ENCODE measurements at places on chromosomes 12 and 14.

DNA sequence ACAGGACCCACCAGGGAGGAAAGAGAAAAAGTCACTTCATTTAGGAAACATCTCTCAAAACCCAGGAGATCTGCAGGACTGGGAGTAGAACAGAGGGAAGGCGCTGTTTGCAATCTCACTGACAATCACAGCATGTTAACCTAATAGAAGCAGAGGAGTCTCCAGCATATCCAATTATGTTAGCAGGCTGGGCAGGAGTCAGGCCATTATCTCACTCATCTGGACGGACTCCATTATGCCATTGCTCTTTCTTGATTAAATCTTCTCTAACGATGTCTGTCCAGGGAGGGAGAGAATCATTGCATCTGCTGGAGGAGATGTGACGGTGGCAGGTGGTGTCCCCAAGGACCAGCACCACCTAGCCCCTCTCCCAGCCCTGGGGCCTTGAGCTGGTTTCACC lies 203.8 kb upstream of the SFSWAP start:
- no peak for DNase-seq

GRCh38 chr12:10829994-10830393 lies 3.8 kb upstream of the TAS2R10 start:
- DNase-seq: no peak

GRCh38 chr14:89428546-89429198 lies 11.6 kb upstream of the FOXN3 start:
- DNase-seq: no peak

- no peak for DNase-seq
These were observed 7.9 kb downstream of the VWF start for GRCh38 chr12:6116471-6117021.

GRCh38 chr12:118166946-118167345 lies 31.0 kb downstream of the PEBP1 start:
- no peak for DNase-seq

- no peak for DNase-seq
These were observed 76.1 kb downstream of the NCOR2 start for GRCh38 chr12:124491310-124491709.

GRCh38 chr12:114025935-114026334 lies 59.8 kb upstream of the RBM19 start:
- DNase-seq: no peak

DNA sequence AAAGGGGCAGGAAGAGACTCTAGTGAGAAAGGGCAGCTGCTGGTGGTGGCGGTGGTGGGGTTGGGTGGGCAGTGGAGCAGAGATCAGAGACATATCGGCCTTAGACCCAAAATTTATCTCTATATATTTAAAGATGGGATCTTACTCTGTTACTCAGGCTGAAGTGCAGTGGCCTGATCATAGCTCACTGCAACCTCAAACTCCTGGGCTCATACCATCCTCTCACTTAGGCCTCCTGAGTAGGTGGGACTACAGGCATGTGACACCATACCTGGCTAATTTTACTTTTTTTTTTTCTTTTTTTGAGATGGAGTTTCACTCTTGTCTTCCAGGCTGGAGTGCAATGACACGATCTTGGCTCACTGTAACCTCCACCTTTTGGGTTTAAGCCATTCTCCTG lies 18.6 kb upstream of the ITGA5 start:
- DNase-seq: no peak

DNA sequence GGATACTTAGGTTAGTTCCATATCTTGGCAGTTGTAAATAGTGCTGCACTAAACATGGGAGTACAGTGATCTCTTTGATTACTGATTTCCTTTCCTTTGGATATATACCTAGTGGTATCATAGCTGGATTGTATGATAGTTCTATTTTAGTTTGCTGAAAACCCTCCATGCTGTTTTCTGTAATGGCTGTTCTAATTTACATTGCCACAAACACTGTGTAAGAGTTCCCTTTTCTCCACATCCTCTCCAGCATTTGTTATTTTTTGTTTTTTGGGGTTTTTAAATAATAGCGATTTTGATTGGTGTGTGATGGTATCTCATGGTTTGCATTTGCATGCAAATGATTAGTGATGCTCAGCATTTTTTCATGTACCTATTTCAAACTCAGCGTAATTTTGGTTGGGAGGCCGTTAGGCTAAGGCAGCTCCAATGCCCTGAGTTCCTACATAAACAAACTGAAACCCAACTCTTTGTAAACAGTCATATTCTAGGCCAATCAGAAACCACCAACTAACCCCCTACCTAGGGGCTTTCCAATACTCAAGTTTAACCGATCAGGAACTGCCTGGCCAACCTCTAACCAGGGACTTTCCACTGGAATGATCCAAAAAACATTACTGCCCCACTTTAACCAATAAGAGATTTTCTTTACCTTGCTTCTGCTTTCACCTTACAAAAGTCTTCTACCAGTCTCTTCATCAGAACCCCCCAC lies 171.6 kb downstream of the FBXL14 start:
- no peak for DNase-seq

- no peak for DNase-seq
These were observed 69.8 kb upstream of the PYGL start for GRCh38 chr14:51014086-51014485.

GRCh38 chr12:120972870-120973543 lies 5.3 kb upstream of the HNF1A start:
- no peak for DNase-seq

DNA sequence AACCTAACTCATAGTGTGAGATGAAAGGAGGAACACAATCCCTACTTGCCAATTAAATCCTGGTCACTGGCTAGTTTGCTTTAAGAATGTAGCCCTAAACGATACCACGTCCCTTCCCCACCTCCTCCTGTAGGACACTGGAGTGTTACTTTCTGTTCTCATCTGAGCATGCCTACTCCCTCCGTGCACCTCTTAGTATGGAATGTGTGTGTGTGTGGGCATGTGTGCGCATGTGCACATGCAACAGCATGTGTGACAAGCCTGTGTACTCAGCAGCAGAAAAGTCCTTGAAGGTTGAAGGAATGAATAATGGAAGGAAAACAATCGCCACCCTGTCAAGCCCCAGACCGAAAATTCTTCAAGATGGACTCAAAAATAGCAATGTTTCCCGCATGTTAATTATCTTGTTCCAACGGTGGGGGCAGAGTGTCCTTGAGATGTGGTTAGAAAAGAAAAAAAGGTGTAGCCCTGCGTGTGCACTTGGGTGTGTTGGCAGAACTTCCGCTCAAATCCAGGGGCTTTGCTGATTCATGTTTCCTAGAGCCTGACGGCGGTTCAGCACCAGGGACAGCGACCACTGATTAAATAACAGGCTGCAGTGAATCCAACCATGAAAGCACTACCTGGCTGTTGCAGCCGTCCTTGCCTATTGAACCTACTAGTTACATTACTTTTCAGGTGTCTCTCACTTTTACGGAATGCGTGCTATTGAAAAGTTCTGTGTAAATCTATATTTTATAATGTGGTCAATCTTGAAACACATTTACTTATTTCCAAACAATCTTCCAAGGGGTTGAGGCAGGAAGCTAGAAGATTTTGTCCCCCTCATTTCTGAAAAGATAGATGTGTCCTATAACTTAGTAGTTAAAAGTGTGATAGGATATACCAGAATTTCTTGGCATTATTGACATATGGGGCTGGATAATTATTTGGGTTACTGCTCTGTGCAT lies 79.8 kb downstream of the SRRM4 start:
- no peak for DNase-seq

- DNase-seq: no peak
These were observed 837.0 kb downstream of the GALC start for GRCh38 chr14:87155856-87156488.

- DNase-seq: no peak
These were observed 120.5 kb downstream of the KCNMB4 start for GRCh38 chr12:70486588-70486987.

DNA sequence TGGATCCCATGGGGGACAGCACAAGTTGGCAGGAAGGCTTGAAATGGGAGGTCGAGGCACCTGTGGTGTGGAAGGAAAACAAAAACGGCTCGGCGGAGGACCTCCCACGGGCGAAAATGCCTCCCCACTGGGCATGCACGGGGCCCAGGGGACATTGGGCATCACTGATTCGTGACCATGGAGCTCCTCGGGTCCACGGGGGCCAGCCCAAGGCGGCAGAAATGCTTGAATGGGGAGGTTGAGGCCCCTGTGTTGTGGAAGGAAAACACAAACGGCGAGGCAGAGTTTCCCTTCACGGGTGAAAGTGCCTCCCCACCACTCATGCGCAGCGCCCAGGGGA lies 376.0 kb downstream of the ALG10 start:
- no peak for DNase-seq

GRCh38 chr14:61033054-61033453 lies 52.0 kb downstream of the SLC38A6 start:
- DNase-seq: no peak

GRCh38 chr12:96352161-96352835 lies 47.9 kb downstream of the CDK17 start:
- DNase-seq: no peak

- no peak for DNase-seq
These were observed 7.1 kb upstream of the OAS2 start for GRCh38 chr12:112971248-112971647.

DNA sequence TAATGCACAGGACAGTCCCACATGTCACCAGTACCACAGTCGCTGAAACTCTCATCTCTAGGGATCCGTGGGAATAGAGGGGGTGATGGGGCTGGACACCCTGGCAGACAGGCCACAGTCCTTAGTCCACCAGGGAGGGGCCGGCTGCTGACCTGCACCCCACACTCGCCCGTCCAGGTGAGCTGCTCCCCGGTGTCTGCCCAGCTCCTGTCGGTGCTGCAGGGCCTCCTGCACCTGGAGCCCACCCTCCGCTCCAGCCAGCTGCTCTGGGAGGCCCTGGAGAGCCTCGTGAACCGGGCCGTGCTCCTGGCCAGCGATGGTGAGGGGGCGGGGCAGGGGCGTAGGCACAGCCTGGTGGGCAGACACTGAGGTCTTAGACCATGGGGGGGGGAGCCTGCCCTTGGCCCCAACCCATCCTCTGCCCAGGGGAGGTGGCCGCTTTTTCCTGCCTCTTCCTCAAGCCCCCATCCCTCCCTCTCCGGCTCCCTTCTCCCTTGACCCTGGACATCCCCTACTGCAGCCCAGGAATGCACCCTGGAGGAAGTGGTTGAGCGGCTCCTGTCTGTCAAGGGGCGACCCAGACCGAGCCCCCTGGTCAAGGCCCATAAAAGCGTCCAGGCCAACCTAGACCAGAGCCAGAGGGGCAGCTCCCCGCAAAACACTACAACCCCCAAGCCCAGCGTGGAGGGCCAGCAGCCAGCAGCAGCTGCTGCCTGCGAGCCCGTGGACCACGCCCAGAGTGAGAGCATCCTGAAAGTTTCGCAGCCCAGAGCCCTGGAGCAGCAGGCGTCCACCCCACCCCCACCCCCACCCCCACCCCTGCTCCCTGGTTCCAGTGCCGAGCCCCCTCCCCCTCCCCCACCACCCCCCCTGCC lies 17.1 kb upstream of the ADSS1 start:
- DNase-seq: no peak

- DNase-seq: no peak
These were observed 617.4 kb upstream of the LRFN5 start for GRCh38 chr14:40989260-40989659.

DNA sequence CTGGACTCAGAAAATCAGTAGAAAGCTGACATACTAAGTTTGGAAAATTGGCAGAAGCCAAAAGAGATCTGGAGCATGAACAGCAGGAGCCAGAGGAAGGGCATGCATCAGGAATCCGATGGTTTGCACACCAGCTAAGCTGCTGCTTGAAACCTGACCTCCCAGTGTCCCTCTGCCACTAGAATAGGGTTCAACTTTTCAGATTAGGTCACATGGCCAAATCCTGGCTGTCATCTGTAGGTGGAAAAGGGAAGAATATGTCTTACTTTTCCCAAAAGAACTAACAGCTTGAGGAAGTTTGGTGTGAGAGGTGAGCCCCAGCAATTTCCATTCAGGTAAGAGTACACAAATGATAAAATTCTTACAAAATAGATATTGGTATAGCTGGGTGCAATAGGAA lies 732.6 kb downstream of the RERGL start:
- DNase-seq: no peak

DNA sequence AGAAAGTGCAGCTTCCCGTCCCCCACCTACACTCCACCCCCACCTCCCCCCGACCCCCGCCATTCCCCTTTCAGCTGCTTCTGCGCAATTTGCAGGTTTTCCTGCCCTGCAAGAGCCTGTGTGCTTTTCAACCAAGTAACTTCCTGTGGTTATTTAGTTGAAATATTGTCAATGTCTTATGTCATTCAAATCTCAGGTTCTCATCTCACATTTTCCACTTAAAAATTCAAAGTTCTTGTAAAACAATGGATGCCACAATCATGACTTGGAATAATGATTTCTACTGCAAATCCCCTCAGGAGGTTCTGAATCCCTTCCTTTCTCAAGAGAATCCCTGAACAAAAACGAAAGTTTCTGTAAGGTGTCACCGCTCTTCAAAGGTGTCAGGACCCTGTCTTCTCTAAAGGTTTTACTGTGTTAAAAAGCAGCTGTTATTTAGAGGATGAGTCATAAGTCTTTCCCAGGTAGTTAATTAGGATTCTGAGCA lies 31.6 kb downstream of the WBP11 start:
- peak; percentile 67 for DNase-seq

DNA sequence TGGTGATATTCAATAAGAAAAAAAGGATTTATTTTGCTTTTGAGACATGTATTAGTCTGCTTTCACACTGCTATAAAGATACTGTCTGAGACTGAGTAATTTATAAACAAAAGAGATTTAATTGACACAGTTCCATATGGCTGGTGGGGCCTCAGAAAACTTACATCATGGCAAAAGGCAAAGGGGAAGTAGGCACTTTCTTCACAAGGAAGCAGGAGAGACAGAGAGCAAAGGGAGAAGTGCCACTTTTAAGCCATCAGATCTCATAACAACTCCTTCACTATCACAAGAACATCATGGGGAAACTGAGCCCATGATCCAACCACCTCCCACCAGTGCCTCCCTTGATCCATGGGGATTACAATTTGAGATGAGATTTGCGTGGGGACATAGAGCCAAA lies 43.9 kb downstream of the BHLHE41 start:
- no peak for DNase-seq

GRCh38 chr14:65906344-65906743 lies 493.8 kb downstream of the FUT8 start:
- no peak for DNase-seq

DNA sequence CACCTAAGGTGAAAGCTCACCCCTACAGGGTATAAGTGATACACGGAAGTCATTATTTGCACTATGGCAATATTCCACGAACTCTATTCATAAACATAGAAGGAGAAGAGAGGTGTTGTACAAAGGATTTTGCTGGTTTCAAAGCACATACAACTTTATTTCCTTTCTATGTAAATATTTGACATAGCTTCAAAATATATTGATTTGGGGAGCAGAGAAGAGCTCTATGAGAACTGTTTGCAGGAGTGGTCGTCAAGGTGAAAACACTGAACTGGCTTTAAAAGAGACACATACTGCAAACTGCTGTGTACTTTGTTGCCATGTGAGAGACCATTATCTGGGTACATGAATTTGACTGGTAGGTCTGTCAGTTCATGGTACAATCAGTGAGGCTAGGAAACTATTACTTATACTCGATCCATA lies 16.7 kb downstream of the CNIH1 start:
- no peak for DNase-seq

GRCh38 chr12:3718100-3718499 lies 34.8 kb downstream of the CRACR2A start:
- no peak for DNase-seq

Measured in T-helper 2 cell (primary cell).